ENCODE measurements at places on chromosomes 7 and 10.

DNA sequence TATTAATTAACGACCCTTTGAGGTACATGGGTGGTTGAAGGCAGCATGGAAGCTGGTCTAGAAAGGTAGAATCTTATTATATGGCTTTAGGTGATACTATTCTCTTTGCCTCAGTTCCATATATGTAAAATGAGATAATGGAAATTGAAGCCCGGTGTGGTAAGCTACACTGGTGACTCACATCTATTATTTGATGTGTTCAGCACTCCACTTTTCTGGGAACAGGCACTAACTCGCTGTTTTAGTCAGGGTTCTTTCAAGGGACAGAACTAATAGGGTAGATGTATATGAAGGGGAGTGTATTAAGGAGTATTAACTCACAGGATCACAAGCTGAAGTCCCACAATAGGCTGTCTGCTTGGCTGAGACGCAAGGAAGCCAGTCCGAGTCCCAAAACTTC lies 4.4 kb upstream of the TRUB1 start:
- DNase-seq: no peak

DNA sequence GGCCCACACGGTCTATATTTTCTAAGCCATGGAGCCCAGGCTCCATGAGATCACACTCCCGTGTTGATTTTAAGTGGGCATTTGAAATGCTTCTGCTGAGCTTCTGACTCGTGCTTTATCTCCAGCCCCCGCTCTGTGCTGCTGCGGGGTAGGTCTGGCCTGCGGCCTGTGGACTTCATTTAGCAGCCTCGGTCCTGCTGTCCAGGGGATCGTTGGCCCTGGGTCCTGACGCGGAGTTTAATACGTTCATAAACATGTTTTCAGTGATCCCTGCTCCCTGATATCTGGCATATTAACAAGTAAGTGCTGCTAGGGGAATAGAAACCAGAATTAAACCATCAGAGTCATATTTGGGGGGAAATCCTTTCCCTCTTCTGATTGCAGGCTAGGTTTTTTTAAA lies 540.3 kb upstream of the MGMT start:
- DNase-seq: no peak

- no peak for DNase-seq
These were observed 143.3 kb downstream of the HDAC9 start for GRCh38 chr7:18638594-18639452.

DNA sequence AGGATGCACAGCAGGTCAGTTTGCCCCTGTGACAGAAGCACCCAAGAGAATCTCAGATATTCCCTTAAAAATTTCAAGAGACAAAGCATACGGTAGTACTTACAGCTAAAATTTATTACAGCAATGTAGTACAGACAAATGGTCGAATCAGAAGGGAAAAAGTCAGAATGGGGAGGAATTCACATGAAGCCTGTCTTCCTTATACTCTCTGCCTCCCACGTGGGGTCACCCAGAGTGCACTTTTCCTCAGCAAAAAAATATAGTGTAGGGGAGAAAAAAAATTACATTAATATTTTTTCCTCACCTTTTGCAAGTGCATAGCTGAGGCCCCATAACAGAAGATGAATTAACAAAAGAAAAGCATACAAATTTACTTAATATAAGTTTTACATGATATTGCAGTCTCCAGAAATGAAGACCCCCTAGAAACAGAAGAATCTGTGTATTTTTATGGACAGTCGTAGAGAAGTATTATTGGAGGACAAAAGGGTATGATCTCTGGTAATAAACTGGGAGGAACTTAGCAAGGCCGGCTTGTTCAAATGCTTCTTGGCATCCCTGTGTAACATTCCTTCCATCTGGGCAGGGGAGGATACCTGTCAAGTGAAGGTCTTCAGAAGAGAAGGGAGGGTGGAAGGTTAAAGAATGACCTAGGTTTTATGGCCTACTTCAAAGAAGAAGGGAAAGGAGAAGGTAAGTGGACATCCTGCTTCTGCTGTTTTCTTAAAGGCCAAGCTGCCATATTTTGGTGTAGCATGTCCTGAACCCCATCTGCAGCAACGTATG lies 270.6 kb upstream of the MAGI2 start:
- no peak for DNase-seq

DNA sequence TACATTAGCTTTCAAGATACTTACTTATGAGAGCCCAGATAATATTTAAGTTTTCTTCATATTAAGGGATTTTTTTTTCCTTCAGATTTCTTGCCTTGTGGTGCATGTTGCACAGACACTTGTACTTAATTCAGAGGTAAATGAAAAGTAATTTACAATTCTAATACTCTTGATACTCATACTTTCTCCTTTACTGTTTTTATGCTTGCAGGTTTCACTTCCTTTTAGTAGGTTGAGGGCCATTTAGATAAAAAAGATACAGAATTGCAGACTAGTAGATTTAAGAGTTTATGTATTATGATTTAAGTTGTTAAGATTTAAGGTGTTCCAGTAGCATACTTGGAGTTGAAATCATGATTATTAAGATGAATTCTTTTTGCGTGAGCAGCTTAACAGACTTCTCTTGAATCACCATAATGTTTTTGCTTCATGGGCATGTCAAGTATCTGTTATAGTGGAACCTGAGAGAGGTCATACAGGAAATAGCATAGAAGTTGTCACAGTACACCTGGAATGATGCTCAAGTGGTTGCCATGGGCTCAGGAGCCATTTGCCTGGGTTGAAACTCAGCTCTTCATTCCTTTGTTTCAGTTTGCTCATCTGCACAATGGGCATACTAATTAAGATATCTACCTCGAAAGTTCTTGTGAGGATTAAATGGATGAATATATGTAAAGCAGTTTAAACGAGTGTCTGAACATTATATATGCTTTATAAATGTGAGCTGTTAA lies 174.8 kb upstream of the PRPS1L1 start:
- no peak for DNase-seq

GRCh38 chr10:14670551-14671240 lies 104.0 kb downstream of the FAM107B start:
- DNase-seq: no peak

- no peak for DNase-seq
These were observed 9.8 kb upstream of the FXYD4 start for GRCh38 chr10:43361547-43362190.

- DNase-seq: no peak
These were observed 17.3 kb downstream of the ZC3HAV1 start for GRCh38 chr7:139092090-139092796.

DNA sequence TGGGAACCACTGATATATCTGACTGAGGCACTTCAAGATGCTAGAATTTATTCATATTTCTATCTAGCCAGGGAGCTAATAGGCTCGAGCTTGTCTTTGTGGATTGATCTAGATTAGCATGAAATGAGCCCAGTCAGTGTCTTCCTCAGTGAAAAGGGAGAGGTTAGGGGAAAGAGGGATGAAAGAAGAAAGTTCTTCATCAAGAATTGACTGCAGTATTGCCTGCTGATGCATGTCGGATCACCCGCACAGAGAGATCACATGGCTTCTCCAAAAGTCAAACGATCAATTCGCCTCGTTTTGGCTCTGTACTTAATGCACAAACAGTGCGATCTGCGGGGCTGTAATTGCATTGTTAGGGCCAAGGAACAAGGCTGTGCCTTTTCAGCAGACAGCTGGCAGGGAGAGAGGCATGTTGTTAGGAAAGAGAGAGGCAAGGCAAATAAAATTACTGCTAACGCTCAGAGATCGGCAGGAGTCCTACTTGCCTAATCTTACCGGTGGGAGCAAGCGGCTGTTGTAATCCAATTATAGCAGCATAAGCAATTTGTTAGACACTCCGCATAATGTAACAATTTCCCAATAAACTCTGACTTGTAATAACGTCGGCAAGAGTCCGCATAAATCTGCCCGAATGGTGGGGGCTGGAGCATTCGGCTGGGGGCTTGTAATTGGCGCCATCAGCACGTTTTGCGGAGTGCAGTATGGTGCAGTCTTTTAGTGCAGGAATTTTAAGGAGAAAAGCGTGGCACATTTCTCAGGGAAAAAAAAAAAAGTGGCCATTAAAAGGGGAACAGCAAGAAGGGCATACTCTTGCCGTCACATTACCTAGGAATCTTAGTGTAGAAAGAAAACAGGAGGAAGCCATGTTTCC lies 102.1 kb downstream of the POLL start:
- no peak for DNase-seq

GRCh38 chr10:115141254-115141653 lies 48.1 kb downstream of the ATRNL1 start:
- DNase-seq: no peak

DNA sequence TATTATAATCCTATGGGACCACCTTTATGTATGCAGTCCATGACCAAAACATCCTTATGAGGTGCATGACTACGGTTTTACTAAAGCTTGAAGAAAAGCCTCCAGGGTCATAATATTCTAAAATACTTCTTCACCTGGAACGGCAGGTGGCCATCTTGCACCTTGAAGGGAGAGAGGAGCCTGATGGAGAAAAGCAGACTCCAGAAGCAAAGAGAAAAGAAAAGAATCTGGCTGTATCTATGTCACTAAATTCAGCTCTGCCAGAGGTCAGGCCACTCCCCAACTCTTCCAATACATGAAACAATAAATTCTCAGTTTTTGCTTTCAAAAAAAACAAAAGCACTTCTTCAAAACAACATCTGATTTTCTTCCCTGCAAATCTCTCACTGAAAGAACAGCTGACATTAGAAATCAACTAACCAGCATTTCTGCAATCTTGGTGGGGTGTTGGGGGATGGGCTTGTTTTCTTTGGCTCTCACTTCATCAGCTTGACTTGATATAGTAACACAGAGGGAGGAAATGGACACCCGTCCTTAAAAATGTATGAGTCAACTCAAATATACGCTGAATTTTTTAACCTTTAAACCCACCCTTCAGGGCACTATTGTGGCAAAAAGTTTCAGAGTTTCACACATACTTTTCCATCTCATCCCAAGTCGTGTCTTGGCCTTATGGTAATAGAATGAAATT lies 21.7 kb downstream of the HIBADH start:
- DNase-seq: no peak

GRCh38 chr10:131214521-131215244 lies 96.8 kb downstream of the TCERG1L start:
- no peak for DNase-seq

DNA sequence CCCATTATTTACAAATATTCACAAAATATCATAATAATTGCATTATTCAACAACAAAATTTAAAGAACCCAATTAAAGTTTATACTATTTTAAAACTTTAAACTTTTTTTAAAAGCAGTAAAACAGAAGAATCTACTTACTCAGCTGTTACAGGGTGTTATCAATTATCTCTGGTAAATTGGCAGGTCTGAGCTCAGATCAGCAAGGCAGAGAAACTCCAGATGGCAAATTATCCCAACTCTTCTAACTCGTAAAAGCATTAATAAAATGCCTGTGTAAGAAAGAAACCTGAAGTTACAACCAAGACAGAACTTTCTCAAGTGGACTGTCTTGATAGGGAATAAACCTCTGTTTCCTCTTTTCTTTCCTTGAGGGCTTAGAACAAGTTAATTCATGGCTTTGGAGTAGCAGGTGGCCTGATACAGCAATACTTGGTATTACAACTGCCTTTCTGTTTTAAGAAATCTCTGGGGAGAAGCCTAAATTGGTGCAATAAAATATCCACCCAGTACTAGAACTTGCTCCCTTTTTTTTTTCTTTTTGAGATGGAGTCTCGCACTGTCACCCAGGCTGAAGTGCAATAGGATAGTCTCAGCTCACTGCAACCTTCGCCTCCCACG lies 275.3 kb upstream of the MKLN1 start:
- no peak for DNase-seq

DNA sequence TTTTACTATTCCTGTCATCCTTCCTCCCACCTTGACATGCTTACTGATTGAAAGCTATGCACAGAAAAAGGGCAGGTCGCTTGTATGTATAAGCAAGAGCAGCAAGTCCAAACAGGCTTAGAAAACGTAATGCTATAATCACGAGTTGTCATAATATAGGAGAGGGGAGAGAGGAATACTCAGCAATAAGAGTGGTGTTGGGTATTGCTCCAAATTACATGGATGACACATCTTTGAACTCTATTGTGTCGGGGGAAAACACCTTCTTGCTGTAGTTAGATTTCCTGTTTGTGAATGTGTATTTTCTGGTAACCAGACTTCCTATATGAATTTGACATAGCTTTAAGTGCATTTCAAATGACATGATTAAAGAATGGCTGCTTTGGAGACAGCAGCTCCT lies 7.5 kb downstream of the MET start:
- DNase-seq: no peak

GRCh38 chr10:132774181-132774901 lies 11.6 kb downstream of the NKX6-2 start:
- no peak for DNase-seq

- DNase-seq: no peak
These were observed 4.9 kb upstream of the KAT6B start for GRCh38 chr10:74821501-74821900.

GRCh38 chr10:45653454-45653853 lies 19.1 kb downstream of the ZFAND4 start:
- no peak for DNase-seq

GRCh38 chr7:103962070-103962469 lies 27.4 kb downstream of the RELN start:
- no peak for DNase-seq

DNA sequence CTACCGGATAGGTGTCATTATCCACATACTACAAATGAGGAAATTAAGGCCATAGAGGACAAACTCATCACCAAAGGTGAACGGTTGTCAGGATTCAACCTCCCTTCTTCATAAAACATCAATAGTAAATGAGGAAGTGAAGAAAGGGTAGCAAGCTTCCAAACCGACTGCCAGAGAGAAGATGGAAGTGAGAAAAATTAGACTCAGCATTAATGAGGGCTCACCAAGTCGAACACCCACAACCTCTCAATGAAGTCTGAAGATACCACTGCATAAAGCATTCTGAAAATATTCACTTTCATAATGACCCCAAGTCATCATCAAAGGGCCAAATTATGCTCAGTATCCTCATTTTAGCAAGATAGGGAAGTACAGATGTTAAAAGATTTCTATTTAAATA lies 29.6 kb downstream of the ABCB4 start:
- no peak for DNase-seq

- DNase-seq: no peak
These were observed 31.0 kb downstream of the MKI67 start for GRCh38 chr10:128095027-128095752.

DNA sequence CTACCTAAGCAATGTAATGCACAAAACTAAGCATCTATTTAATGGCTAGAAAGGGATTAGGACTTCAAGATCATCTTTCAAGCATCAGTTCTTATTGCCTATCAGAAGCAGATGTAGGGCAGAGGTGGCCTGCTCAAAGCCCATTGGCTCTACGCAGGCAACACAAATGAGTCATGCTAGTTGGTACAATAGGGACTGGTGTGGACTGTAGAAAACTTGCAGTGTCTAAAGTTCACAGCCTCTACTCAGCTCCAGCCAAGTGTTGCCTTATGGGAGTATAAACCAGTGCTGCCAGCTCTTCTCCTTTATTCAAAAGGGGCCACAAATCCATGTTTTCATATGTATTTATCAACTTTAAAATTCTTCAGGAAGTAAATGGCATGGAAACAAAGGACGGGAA lies 31.7 kb downstream of the ASAH2 start:
- no peak for DNase-seq

GRCh38 chr7:28018446-28018845 lies 162.1 kb downstream of the JAZF1 start:
- DNase-seq: no peak

DNA sequence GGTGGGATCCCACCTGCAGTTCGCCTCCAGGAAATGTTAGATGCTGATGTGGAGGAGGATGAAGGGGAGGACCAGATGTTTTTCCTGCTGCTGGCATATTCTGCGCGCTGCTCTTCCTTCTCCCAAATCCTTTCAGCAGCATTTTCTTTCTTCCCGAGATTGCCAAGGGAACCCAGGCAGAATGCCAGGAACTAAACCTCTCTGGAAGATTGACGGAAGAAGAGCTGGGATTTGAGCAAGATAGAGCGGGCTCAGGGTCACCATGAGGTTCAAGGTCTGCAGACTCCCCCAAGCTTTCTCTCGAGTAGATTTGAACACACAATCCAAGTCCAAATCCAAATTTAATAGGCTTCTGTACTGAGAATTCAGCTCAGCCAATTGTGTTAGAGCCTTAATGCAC lies 345.2 kb upstream of the C7orf33 start:
- DNase-seq: no peak

Data from NCI-H1048 (cell line).